Fibroblast of gingiva (primary cell): ENCODE measurements at places on chromosomes 5 and 9.

DNA sequence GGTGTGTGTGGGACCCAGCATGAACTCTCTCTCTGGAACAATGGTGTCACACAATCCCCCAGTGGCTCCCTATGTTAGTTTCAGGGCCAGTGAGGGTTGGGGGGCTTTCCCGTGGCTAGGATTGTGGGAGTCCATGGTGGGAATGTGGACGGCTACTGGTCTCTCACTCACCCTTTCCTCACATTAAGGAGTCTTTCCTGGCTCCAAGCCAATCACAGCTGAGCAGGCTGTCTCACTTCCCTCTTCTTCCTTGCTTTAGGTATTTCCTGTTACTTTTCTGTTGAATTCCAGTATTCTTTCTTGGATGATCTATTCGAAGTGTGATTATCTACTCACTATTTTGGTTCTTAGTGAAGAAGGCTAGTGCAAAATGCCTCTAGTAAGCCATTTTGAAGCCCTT, 324.4 kb upstream of the MPDZ start:
- DNase-seq = no peak

GRCh38 chr9:97980479-97980803, 2.7 kb upstream of the ANP32B start:
- peak; percentile 30 for DNase-seq

DNA sequence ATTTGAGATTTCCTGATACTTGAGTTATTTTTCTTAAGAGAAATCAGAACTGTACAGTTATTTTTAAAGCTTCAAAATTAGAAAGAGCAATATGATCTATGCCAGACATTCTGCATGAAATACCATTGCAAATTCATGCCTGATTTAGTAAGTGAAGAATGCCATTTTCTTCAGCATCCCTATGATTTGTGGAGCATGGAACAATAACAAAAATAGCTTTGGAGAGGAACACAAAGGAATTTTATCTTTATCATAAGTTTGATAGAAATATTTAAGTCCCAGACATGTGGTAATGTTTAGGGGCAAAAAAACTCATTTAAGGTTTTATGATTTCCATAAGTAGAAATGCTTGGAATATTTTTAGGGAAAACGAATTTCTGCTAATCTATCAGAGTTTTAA, 1863.4 kb downstream of the EFNA5 start:
- no peak for DNase-seq

DNA sequence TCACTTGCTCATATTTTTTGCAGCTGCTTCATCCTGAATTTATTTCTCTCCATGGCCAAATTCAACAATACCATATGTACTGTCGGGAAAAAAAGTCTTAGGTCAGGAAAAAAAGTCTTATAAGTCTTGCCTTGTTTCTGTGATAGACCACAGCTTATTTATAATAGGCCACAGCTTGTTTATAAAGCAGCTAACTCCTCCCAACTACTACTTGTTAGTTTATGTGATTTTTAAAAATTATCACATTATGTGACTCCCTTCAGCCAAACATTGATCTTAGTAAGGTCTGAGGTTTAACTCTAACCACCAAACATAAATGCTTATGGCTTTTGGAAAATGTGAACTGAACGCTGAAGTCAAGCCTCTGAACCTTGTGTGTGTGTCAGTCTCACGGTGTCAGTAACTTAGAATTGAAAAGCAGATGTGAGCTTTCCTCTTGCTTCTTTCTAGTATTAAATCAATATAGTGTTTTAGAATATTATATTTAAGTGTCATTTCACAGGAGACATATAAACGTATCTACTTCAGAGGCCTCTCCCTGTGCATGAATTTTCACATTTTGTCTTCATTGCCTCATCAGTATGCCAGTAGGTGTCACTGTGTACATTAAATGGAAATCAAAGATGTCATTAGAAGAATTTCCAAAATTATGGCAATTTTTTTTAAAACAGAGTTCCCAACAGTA, 51.3 kb downstream of the SNX24 start:
- DNase-seq = peak; percentile 17

DNA sequence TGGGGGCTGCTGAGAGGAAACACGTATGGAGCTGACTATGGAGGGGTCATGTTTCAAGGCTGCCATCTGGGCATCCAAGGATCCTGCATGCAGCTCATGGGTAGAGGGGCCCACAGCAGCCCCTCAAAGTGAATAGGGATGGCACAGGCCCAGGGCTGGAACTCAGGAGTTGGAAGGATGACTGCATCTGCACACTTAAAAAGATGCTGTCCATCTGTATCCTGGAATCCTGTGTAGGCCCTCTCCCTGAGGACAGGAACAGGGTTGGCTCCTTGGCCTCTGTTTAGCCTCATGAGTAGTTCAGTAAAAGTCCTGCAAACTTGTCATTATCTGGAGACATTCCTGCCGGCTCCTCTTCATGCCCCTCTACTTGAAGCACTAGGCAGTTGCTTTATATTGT, 4.0 kb downstream of the BNIP1 start:
- no peak for DNase-seq

GRCh38 chr9:71647094-71647591, 121.2 kb downstream of the CEMIP2 start:
- DNase-seq = peak; percentile 57

GRCh38 chr5:169222934-169223594, 77.9 kb downstream of the SLIT3 start:
- DNase-seq = no peak

DNA sequence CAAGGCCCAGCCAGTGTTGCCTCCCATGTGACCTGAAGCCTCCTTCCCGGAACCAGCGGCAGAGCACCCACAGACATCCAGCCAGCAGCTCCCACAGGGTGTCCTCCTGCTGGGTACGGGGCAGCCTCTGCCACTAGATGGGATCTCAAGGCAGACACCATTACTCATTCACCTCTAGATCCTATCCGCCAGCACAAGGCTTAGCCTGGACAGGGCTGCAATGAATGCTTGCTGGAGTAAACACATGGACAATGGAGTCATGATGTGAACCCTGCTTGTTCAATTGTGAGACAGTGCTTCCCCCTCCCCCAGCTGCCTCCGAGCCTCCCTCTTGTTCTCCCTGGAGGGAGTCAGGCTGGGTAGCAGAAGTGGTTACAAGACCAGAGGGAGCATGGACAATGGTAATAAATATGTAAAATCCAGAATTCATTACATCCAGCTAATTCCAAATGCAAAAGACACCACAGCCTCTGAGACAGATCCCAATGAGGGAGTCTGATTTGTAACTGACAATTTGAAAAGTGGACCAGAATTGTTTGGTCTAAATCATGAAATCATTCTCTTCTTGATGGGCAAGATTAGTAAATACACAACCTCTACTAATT, 132.0 kb downstream of the CRB2 start:
- DNase-seq = no peak

GRCh38 chr5:12861886-12862654, 957.8 kb upstream of the CTNND2 start:
- DNase-seq = no peak

DNA sequence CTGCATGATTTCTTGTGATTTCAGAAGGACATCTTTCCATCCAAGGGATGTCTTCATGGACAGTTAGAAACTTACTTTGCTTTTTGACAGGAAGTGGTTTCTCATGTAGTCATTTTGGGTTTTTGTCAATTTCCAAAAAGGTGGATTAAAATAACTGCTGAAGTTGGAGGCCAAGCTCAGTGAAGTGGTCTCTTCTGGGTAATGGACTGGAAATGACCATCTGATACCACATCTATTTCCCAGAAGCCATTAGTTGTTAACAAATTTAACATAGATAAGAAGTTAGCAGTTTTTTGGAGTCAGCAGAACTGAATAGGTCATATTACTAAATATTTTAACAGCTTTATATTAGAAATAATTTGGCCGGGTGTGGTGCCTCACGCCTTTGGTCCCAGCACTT, 86.2 kb upstream of the MYO10 start:
- no peak for DNase-seq

GRCh38 chr5:76412511-76412910, 9.4 kb downstream of the IQGAP2 start:
- no peak for DNase-seq

GRCh38 chr9:109560470-109561132, 62.5 kb upstream of the PTPN3 start:
- DNase-seq = no peak

DNA sequence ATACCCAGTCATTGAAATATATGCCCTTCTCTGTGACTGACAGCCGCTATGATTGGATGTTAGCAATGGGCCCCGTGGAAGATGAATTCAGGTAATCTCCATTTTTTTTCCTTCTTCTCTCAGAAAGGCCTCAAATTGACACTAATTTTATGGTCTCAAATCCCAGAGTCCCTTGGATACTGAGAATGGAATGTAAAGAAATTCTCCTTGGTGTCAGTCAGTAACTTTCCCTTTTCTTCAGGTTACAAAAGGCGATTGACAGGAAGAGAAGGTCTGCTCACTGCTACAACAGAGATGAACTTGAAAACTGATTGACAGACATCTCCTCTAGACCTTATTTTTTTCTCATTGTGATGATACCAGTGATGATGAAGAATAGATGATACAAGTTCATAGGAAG, 748.3 kb downstream of the MAT2B start:
- DNase-seq = no peak

DNA sequence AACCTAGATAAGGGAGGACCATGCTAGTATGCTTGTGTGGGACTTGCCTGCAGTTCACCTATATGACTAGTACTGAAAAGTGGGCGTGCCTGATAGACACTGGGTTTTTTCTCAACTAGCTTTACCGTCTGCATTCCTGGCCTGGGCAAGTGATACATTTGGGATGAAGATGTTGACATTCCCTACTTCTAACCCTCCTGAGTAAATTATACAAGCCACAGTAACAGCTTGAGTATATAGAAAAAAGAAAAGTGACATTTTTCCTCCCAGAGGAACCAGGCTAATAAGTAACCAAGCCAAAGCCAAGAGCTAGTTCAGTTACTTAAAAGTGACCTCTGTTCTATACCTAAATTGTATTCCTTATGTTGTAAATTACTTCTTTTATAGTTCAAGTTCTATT, 153.8 kb upstream of the CYLC2 start:
- DNase-seq = no peak

- DNase-seq = no peak
Observed at GRCh38 chr9:128068386-128069205, 564 bp downstream of the SLC25A25 start.

DNA sequence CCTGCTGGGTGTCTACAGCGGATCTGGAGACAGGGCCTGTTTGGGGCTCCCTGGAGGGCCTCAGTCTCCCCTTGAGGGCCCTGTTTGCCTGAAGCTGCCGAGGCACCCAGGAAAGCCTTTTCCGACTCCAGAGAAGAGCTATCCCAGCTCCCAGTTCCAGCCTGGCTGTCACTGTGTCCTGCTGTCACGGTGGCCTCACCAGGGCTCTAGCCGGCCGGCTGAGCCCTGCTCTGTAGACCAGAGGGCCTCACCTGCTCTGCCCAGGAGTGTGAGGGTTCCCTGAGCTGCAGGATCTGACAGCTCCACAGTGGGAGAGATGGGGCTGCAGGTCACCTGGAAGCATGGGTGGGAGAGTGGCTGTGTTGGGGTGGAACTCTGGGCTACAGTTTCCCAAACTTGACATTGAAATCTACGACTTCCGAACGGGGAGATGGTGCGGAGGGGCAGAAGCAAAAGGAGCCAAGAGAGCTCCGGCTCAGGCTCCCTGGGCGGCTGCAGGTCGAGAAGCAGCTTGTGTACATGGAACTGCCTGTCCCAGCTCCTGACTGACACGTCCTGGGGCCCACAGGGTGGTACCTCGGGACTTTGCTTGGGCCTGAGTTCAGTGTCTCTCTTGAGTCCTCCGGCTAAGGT, 94.9 kb downstream of the CACNA1B start:
- DNase-seq = no peak

GRCh38 chr5:151328734-151329133, 18.6 kb downstream of the SLC36A2 start:
- no peak for DNase-seq

DNA sequence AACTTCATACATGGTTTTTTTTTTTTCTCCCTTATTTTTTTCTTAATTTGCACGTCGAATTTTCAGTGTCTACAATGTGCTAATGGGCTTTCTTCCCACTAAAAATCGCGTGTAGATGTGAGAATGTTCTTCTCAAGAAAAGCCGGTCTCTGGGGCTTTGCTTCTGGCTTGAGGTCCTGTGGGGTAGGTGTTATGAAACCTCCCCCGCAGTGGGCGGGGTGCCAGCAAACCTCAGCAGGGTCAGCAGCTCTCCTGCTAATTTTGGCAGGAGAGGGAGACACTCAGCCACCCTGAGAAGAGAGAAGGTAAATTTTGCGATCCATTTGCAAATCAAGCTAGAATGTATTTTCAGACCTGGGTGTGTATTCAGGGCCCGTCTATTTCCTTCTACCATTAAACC, 59.9 kb downstream of the NPR3 start:
- no peak for DNase-seq

DNA sequence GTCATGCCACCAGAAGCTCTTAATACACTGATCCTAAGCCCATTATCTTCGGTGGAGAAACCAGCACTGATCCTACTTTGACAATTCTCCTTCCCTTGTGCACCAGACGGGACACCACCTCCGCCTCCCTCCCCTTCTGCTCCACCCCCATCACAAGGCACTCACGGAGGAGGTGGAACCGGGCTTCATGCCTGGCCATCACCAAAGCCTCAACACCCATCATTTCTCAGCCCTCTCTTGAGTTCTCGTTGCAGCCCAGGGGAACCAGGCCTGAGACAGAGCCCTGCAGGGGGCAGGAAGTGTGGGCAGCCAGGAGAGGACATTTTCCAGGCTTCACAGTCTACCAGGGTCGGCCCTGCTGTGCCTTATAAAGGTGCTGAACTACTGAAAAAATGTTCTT, 160.5 kb downstream of the GOLPH3 start:
- no peak for DNase-seq
